Activated naive CD8-positive, alpha-beta T cell treated with anti-CD3 and anti-CD28 coated beads for 36 hours (primary cell): ENCODE measurements at places on chromosomes 4 and X. TPM values are rescaled to one million over a fixed set of nuclear protein-coding genes. Genes with fewer than 3 reads are reported as not detected.

SPANXA2 gene
- not detected for total RNA-seq

NLRP2B gene
- total RNA-seq = not detected

ANK2 gene
- total RNA-seq = 2.0 TPM

ATP6AP1 gene
- total RNA-seq = 25.1 TPM

CSAG2 gene
- total RNA-seq = not detected

ADGRL3 gene
- not detected for total RNA-seq

CLNK gene
- 0.35 TPM for total RNA-seq

SMR3A gene
- not detected for total RNA-seq

MTNR1A gene
- not detected for total RNA-seq

IGSF1 gene
- not detected for total RNA-seq

PCDH11X gene
- not detected for total RNA-seq

ARMCX2 gene
- 17.3 TPM for total RNA-seq

GLOD5 gene
- not detected for total RNA-seq

VCX3B gene
- not detected for total RNA-seq

GDI1 gene
- total RNA-seq = 68.4 TPM

AMTN gene
- total RNA-seq = not detected

STAP1 gene
- total RNA-seq = 6.3 TPM

SLC16A2 gene
- total RNA-seq = 0.68 TPM
